Activated T-cell treated with anti-CD3 and anti-CD28 coated beads for 48 hours (primary cell): ENCODE measurements at places on chromosomes 11 and 22.

GRCh38 chr22:18024956-18025720, 777 bp upstream of the MICAL3 start:
- no peak for DNase-seq

DNA sequence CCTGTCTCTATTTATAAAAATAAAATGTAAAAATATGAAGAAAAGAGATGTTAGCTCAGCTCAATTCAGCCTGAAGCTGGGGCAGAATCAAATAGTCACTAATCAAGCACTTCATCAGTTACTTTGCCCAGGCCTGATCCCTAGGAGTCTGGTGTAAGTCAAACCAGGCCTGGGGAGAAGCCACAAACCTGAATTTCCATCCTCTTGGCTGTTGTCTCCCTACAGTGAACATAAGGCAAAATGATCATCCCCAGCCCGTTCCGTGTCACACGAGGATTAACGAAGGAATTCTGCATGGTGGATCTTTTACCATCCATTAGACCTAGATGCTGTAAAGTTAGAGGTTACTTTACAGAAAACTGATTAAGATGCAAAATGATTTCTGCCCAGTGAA, 6.5 kb upstream of the NAALADL1 start:
- DNase-seq, result no peak

- DNase-seq, result no peak
Measured at GRCh38 chr11:125505492-125506080, 9.5 kb upstream of the FEZ1 start.

- no peak for DNase-seq
Measured at GRCh38 chr11:2313051-2313951, 11.5 kb downstream of the TSPAN32 start.

DNA sequence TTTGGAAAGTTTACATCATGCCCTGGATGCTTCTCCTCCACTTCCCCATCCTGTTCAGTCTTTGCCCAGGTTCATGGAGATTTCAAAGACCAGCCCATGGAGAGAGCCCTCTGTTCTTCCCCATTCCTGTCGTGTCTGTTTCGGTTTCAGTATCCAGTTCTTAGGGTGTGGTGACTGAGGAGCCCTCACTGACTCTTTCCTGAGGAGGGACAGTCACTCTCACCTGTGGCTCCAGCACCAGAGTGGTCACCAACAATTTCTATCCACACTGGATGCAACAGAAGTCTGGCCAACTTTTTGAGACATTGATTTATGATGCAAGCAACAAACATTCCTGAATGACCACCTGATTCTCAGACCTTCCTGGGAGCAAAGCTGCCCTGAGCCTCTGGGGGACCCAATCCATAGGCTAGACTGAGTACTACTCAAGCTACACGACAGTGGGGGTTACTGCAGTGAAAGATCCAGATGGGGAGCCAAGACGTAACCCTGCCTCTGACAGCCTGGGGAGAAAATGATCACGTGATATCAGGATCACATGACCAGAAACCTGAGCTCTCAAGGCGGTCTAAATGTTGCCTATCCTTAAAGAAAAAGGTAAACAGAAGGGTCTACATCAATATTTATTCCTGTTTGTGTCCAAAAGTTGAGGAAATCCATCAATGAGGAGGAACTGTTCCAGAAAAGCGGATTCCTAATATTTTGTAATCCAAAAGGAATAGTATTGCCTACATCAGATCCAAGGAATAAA, 76.2 kb upstream of the VPREB1 start:
- DNase-seq, result no peak

DNA sequence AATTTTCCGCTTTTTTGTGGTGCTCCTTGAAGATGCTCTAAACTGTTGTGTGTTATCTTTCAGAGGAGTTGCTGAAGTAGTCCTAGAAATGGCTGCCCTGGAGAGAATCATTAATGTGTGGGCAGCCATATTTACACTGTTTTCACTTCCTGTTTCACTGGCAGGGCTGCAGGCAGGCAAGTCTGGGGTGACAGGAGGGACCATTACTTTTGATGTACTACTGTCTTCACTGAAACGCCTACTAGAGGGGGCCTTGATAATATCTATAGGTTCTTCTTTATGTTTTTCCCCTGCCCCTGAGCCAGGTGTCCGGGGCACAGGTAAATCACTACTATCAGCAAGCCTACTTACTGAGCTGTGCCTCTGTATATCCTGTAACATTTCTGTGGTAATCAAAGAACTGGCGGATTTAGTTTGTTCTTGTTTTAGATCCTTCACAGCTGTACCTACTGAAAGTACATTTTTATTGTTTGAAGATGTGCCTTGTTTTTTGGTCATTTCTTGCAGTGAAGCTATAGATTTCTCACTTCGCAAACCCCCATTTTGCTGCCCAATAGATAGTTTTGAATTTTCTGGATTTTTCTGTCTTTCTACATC, 39.7 kb downstream of the ACAT1 start:
- DNase-seq, result no peak

DNA sequence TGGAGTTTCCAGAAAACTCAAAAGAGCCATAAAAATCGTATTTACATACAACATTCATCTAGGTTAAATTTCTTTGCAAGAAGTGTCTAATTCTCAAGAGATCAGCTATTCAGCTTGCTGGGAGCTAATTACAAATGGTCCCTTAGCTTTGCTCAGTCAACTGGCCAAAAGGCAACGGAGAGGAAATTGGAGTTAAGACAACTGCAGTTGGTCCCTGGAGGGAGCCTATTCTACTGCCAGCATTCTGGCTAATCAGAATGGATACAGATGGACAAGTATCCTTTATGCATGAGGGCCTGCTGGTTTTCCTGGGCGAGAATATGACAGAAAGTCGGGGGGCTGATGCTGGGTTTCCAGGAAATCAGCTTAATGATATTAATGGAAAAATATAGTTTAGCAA, 45.5 kb downstream of the KCNJ1 start:
- no peak for DNase-seq

DNA sequence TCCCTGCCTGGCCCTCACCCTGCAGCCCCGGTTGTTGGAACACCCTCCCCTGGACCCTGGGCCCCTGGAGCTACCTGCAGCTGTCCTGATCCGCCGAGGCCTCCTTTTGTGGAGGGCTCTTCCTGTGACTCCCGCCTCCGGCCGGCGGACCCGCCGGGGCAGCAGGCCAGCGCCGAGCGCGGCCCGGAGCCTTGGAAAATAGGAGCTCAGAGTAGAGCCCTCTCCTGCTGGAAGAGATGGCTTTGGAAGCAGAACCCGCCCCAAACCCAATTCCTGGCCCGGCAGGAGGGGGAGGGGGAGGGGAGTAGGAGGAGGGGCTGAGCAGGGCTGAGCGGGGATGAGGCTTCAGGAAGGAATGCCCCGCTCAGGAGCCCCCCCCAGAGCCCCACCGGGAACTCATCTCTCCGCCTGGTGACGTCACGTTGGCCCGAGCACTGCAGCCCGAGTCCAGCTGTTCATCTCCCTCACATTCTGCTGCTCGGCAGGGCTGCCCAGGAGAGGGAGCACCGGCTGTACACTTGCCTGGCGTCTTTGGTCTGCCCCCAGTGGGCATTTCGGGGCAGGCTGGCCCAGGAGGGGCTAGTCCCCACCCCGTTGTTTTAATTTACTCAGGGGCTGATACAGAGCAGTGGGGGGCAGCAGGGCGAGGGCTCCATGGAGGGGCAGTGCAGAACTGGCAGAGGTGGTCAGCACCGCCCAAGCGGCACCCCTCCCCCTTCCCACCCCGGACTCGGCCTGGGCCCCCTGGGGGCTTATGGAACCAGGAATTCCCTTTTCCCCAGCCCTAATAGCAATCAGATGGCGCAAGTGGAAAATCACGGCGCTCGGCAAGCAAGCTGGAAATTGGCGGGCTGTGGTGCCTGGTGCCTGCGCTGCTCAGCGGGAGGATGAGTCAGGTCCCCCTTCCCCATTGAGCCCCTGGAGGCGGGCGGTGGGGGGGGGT, at the start of gene MRGPRF:
TSS of gene MRGPRF (minus strand) at position 238 of the 943 bp plus-strand sequence. CDS start 3,345 bp downstream, outside the sequence.
- no peak for DNase-seq

- DNase-seq, result no peak
Measured at GRCh38 chr22:23715806-23716375, 25.1 kb downstream of the RGL4 start.

GRCh38 chr22:29480512-29481264, 670 bp downstream of the NEFH start:
- DNase-seq, result peak; percentile 58

GRCh38 chr22:37636949-37637273, 2.6 kb upstream of the SH3BP1 start:
- no peak for DNase-seq

- no peak for DNase-seq
Measured at GRCh38 chr11:88438721-88439120, 101.2 kb upstream of the CTSC start.

DNA sequence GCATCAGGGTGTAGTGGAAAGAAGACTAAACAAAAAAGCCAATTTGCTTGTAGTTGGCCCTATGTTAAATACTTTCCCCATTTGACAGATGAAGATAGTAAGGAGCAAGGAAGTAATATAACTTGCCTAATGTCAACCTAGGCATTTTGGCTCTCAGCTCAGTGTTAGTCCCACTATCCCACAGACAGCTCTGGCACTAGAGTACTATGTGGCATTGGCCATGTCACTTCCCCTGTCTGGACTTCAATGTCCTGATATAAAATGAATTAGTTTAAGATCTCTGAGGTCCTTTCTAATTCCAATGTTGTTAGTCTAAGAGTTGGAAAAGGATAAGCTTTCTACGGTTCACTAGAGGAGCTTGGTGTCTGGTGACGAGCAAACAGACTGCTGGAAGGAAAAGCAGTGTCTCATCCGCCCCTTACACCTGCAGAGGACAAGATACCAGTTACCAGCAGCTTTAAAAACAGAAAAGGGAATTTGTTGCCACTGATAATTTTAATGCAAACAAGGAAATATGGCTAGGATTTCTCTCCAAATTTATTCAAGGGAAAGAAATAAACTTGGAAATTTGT, 92.5 kb downstream of the RELT start:
- no peak for DNase-seq

GRCh38 chr11:126383339-126384335, 28.2 kb downstream of the ST3GAL4 start:
- no peak for DNase-seq

DNA sequence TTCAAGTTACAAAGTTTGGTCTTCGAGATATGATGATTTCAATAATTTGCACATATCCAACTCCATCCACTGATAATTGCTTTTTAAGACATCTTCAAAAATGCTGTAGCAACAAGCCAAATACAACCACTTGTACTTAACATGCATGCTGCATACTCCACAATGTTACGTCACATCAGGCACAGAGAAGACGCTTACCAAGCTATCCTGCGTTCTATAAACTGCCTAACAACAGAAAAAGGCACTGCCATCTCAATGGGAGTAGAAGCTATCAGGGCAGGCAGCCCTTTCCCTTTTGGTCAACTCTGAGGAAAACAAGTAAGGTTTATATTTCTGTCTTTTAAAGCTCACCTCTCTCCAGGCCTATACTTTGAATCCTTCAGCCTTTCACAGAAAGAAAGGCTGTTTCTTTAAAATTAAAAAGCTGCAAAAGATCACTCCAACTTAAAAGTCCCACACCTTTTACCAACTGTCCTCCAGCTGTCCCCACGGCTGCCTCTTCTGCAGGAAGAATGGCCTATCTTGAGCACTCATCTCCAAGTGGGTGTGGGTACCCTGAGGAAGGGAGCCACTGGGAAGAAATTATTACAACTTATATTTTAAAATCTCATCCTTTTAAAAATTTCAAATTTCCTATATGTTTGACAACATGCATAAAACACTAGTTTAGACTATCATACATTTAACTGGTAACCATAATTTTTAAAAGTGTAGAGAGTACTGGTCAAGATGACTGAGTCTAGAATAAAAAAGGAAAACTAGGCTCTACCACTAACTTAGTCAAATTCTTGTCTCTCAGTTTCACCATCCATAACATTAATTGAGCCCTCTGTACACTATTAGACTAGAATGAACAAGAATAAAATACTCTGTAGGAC, 14.5 kb downstream of the PHF21A start:
- no peak for DNase-seq

DNA sequence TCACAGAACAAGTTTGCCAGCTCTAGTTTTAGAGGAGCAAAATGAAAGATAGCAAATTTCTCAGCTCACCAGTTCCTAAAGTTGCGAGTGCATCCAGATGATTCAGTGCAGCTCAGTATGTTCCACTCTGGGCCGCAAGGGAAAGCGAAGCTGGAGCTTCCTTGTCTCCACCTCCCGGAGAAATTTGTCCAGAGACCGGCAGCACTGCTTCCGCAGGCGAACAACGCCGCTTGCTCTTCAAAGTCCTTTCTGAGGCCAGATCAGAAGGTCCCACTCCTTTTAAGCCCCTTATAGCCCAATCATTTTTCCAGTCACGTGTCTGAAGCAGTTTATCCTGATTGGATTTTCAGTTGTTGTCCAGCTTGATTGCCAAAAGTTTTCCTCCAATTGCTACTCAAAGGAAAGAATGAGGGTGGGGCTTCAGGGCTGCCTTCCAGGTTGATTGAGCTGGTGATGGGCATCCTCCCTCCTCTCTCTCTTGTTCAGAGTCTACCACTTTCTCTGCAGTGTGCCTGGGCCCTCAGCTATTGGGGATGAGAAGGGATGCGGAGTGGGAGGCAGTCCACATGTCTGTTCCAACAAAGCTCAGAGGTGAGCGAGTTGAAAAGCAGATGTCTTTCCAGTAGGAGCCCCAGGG, at the start of gene ZNF280A:
TSS of gene ZNF280A (minus strand) at position 251 of the 637 bp plus-strand sequence. CDS start 4,640 bp downstream, outside the sequence.
- no peak for DNase-seq

GRCh38 chr11:9692691-9693090, 28.8 kb downstream of the SWAP70 start:
- DNase-seq, result no peak

DNA sequence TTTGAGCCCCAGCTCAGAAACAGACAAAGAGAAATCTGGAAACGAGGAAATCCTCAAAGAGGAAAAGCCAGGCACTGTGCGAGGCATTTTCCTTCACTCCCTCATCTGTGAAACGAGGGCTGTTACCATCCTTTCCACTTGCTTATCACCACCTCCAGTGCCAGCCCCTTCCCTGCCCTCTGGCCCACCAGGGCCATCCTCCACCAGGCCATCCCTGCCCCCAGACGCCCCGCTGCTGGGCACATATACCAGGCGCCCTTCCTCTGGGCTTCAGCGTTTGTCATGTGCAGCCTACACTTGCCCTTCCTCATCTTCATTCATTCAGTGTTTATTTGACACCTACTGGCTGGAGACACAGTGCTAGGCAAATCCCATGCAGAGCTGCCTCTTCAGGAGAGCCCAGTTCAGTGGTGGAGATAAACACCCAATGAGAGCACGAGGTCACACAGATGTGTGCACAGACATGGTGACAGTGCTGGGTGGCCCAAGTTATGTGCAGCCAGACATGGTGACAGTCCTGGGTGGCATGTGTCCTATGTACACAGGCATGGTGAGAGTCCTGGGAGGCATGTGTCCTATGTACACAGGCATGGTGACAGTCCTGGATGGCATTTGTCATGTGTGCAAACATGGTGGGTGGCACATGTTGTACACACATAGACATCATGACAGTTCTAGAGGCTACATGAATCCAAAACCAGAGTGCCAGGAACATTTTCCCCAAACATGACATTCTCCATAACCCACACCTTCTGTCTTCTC, 9.7 kb downstream of the SPTBN2 start:
- DNase-seq, result no peak
